ENCODE measurements at places on chromosomes 7 and 10.

DNA sequence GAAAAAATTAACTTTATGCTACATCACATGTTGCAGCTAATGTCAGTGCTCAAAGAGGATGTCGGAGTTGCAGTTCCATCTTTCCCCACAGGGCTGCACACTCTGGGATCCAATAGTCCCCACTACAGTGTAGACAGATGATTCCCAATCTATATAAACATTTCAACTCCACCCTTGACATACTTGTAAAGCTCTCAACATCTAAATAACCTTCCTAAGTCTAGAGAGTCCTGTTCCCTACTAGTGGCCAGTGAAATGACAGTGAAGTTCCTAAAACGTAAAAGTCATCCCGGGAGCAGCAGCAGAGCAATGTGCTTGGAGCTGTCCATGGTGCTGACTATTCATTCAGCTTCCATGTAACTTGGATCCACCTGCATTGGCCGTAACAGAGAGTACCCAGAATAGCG lies 145.1 kb downstream of the GRM8 start:
- no peaks in the 10 kb centered on the region for H3K4me1 ChIP-seq
- H3K27me3 ChIP-seq: no peaks in the 10 kb centered on the region
- H3K27ac ChIP-seq: no peak overlapping the region
- DNase-seq: peak; percentile 80
- no peaks in the 10 kb centered on the region for H3K36me3 ChIP-seq
- H3K4me3 ChIP-seq: no peak overlapping the region

DNA sequence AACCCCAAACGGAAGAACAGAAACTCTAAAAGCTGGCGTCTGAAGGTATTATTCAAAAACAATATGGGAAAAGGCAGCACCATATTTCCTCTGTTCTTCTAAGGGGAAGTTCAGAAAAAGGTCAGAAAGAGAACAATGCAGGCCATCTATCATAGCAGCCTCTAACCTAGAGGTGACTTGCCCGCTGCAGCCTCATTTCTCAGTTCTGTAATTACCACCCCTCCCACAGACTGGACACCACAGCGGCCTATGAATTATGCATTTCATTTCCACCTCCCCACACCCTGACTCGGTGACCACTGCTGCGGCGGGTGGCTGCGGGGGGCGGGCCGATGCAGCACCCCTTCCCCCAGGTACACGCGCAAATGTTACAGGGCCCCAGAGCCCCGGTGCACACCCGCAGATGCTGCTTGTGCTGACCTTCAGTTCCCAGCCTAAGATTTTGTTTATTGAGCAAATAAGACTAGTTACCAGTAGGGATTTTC lies 125.5 kb downstream of the CLEC2L start:
- peaks cover 10% of the 10 kb centered on the region for H3K36me3 ChIP-seq
- DNase-seq: no peak
- H3K4me1 ChIP-seq: peaks cover 70% of the 10 kb centered on the region

DNA sequence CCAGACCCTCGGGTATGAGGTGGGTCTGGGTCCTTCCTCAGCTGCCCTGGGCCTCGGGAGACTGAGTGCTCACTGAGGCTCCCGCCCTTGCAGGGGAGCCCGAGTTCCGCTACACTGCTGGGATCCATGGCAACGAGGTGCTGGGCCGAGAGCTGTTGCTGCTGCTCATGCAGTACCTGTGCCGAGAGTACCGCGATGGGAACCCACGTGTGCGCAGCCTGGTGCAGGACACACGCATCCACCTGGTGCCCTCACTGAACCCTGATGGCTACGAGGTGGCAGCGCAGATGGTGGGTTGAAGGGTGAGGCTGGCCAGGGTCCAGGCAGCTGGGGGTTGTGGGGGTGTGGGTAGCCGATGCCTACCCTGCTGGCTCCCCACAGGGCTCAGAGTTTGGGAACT lies 7.6 kb downstream of the AEBP1 start:
- H3K4me3 ChIP-seq: no peak overlapping the region
- H3K27me3 ChIP-seq: no peaks in the 10 kb centered on the region
- H3K27ac ChIP-seq: no peak overlapping the region
- peaks cover 99% of the 10 kb centered on the region for H3K36me3 ChIP-seq

- no peak overlapping the region for H3K27ac ChIP-seq
- no peaks in the 10 kb centered on the region for H3K27me3 ChIP-seq
- H3K4me3 ChIP-seq: no peak overlapping the region
- H3K36me3 ChIP-seq: no peaks in the 10 kb centered on the region
Measured at GRCh38 chr7:72007018-72007417, 405.1 kb downstream of the CALN1 start.

DNA sequence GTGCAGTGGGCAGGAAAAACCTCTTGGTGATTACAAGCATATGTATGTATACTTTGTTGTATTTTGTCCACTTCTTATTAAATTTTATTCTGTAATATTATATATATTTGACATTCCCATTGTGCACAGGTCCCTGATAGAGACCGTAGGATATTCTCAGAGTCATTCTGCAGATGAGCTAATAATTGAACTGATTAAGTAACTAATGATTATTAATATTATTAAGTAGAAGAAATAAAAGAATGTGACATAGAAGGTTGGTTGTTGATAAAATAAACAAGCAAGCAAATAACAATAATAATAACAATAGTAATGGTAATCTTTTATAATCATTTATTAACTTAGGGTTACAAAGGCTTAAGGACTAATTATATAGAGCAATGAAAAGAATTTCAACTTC lies 780.6 kb upstream of the ZWINT start:
- no peak for DNase-seq
- H3K4me1 ChIP-seq: no peaks in the 10 kb centered on the region
- no peaks in the 10 kb centered on the region for H3K36me3 ChIP-seq
- H3K27me3 ChIP-seq: no peaks in the 10 kb centered on the region
- H3K4me3 ChIP-seq: no peak overlapping the region
- no peak overlapping the region for H3K27ac ChIP-seq
